ENCODE measurements at places on chromosomes 2 and 18.

- DNase-seq, result no peak
Observed at GRCh38 chr18:12880541-12880910, 3.5 kb downstream of the PTPN2 start.

- DNase-seq, result no peak
Observed at GRCh38 chr2:197964720-197965119, 160.3 kb downstream of the PLCL1 start.

GRCh38 chr18:9546468-9546867, 67.9 kb downstream of the PPP4R1 start:
- DNase-seq, result no peak

DNA sequence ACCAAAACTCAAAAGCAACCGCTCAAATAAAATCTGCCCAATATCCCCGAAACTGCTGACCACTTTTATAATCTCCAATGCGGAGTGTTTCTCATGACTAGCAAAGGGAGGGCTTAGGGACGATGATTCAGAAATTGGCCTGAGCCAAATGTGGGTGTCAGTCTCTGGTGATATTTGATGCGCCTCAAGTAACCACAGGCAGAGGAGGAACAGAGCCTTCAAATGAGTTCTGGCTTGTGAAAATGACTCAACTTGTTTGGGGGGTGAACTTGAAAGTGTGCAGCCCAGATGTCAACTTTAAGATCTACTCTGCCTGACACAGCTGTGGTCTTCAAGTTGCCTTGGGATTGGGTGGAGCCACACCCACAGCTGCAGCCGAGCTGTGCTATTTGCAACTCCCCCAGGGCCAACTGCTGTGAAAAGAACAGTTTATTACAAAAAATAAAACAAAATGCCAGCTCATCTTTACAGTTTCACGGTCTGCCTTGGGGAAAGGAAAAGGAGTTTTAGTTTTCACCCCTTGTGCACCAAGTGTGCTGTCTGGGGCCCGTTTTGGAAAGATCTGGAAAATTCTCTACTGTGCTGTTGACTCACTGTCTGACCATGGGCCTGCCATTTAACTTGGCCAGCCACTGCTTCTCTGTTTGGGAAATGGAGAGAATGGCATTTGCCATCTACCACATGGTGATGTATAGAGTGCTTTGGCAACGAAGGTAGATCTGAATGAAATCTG, 222.1 kb downstream of the MTX2 start:
- DNase-seq, result peak; percentile 78

GRCh38 chr2:48427552-48427951, 102.4 kb upstream of the STON1 start:
- DNase-seq, result peak; percentile 33

DNA sequence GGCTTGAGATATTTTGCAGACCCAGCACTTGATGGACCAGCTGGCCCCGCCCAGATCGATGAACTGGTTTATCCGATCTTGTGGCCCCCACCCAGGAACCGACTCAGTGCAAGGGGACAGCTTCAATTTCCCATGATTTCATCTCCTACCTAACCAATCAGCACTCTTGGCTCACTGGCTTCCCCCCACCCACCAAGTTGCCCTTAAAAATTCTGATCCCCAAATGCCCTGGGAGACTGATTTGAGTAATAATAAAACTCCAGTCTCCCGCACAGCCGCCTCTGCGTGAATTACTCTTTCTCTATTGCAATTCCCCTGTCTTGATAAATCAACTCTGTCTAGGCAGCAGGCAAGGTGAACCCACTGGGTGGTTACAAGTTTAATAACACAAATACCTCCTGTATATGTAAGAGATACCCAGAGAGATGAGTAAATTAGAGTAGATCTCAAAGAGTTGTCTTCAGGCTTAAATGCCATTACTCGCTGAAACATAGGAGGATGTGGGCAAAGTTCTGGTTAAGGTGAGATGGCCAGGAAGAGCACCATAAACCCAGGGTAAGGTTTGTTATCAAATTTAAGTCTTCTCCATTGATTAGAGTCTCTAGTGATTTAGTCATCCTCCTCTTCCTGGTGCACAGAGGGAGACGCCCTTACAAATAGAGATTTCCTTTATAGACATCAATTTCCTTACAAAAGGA, 222.8 kb downstream of the ARL4C start:
- DNase-seq, result no peak

- DNase-seq, result no peak
Observed at GRCh38 chr2:2686222-2686621, 355.1 kb upstream of the MYT1L start.

GRCh38 chr2:128684523-128684922, 365.9 kb upstream of the HS6ST1 start:
- DNase-seq, result no peak

DNA sequence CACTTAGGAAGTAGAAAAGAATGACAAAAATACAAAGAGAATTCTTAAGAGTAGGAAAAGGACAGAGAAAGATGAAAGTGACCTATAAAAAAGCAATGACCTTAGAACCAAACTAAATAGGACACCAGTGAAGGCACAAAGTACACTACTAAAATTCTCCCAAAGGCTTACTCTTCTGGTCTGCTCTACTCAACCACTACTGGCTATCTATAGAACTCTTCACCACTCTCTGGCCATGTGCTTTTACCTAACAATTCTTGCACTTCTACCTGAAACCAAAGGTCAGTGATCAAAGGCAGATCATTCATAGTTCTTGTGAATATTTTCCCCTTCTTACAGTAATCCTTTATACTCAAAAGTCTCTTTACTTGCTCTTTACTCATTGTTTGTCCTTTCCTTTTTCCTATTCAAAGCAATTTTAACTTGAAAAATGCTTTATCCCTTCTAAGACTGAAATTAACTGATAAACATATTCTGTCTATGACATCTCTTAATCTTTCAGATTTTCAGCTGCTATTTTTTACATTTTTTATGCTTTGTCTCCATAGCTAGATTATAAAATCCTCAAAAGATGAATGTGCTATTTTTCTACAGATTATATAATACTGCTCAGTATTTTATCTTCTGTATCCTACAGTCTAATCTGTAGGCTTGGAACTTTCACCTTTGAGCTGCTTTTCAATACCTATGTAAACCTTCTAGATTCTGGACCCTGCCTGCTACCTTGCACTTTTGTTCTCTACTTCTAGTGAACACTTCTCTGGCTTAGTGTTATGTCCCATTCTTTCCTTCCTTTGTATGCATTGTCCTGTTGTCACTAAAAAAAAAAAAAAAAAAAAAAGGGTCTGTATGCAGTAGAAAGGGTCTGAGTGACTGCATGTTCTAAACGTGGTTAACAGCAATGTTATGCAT, 64.6 kb downstream of the NCKAP1 start:
- DNase-seq, result no peak

- DNase-seq, result no peak
Observed at GRCh38 chr2:80473069-80473468, 168.5 kb upstream of the LRRTM1 start.

DNA sequence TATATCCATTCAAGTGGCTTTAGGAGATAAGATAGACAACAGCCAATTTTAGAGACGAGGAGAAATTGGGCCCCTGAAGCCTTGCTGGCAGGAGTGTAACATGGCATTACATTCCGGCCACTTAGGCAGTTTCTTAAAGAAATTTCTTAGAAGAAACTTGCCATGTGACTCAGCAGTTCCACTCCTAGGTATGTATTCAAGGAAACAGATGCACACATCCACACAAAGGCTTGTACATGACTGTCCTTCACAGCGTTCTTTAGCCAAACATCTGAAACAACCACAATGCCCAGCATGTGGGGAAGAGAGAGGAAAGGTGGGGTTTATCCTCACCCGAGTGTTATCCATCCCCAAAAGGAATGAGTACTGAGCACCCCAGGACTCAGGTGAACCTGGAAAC, 107.1 kb downstream of the NFATC1 start:
- no peak for DNase-seq

DNA sequence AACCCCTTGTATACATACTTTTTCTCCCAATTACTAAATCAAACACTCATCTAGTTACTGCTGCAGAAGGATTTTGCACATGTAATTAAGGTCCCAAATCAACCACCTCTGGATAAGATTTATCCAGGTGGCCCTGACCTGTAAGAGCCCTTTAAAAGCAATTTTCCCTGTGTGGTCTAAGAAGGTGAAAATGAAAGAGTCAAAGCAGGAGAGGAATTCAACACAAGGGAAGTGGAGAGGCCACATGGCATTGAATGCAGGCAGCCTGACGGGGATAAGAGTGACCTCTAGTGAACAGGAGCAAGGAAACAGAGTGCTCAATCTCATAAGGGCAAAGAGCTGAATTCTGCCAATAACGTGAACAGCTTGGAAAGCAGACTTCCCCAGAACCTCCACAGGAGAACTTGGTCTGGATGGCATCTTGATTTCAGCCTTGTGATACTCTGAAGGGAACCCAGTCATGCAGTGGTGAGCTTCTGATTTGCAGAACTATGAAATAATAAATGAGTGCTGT, 27.2 kb downstream of the PPP3R1 start:
- DNase-seq, result no peak

DNA sequence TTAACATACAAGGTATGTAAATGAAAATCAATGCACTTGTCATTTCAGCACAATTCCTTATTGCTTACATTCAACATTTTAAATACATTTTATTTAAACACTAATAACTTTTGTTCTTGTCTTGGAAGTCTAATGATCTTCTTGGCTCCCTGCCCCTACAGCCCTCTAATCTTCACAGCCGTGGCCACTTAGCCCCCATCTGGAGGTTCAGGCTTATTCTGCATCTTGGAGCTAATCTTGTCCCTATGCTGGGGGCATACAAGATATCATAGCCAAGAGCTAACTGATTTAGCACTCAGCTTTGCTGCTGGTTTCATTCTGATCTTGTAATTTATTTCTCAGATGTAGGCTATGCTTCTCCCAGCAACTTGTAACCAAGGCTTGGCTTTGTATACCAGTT, 140.8 kb downstream of the TMEFF2 start:
- no peak for DNase-seq

- DNase-seq, result no peak
Observed at GRCh38 chr18:76098674-76099411, 396.2 kb downstream of the ZNF516 start.

DNA sequence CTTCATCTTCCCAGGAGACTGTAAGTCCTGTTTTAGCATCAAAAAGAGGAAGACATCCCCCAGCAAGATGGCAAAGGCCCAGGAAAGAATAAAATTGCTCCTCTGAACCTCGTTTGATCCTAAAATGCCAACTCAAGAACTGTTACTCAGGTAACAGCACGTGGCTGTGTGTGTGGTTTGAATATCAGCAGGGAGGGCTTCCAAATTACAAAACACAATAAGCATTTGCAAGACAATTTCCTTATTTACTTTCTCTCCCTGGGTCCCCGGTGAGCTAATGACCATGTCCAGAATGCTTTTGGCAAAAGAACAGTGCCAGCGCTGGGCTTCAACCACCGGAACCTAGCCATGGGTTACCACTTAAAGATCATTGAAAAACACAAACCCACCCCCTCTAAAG, 163.6 kb downstream of the C1D start:
- no peak for DNase-seq

GRCh38 chr2:130337735-130338325, 4.9 kb upstream of the IMP4 start:
- DNase-seq, result no peak

DNA sequence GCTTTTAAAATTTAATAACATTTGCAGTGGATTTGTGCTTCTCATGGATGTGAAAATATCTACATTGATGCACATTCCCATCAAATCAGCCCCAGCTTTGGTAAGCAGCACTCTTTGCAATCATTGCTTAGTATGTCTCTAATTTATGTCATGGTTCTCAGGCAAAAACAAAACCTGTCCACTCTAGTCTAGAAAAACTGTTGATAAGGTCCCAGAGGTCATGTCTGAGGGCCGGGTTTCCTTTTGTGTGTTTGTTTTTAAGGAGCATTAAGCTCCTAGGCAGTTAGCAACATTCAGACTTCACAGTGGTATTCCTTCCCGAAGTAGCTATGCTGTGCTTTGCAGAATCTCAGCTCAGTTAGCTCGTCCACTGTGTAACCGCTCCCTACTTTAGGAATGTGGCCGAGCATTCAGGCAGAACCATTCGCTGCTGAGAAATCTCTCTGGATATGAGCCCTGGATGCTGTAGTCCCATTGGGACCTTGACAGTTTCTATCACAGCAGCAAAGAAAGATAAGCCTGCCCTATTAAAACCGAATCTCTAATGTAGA, 4.0 kb downstream of the DIPK1C start:
- no peak for DNase-seq

DNA sequence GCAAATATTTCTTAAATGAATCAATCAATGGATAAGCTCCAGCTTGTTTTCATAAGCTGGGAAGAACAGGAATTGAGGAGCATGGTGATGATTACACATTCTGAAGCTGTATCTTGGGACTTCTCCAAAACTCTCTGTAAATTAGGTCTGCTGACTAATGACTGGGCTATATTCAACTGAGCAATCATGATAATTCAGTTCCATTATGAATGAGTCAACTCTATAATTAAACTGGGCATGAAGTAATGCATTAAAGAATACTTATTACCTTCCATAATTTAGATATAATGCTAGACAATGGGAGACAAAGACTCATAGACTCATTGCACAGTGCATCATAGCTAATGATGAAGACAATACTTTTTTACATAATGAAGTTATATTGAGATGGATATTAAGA, 207.4 kb downstream of the CBLN2 start:
- DNase-seq, result no peak

GRCh38 chr2:104402825-104403224, 451.1 kb upstream of the POU3F3 start:
- DNase-seq, result no peak

- no peak for DNase-seq
Observed at GRCh38 chr18:8977166-8977565, 125.3 kb upstream of the NDUFV2 start.

- peak; percentile 18 for DNase-seq
Observed at GRCh38 chr2:224085246-224085645, 46.2 kb upstream of the SERPINE2 start.

DNA sequence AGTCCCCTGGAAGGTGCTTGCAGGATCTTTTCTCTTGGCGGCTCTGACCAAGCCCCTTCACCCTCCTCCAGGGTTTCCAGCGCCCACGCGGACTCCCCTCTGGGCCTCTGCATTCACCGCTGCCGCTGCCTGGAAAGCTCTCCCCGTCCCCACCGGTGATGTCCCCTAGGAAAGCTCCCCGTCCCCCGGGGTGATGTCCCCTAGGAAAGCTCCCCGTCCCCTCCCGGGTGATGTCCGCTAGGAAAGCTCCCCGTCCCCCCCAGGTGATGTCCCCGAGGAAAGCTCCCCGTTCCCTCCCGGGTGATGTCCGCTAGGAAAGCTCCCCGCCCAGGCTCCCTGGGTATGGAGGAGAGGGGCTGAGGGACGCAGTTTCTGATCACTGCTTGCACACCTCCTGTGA, 27.9 kb downstream of the ZAP70 start:
- no peak for DNase-seq

DNA sequence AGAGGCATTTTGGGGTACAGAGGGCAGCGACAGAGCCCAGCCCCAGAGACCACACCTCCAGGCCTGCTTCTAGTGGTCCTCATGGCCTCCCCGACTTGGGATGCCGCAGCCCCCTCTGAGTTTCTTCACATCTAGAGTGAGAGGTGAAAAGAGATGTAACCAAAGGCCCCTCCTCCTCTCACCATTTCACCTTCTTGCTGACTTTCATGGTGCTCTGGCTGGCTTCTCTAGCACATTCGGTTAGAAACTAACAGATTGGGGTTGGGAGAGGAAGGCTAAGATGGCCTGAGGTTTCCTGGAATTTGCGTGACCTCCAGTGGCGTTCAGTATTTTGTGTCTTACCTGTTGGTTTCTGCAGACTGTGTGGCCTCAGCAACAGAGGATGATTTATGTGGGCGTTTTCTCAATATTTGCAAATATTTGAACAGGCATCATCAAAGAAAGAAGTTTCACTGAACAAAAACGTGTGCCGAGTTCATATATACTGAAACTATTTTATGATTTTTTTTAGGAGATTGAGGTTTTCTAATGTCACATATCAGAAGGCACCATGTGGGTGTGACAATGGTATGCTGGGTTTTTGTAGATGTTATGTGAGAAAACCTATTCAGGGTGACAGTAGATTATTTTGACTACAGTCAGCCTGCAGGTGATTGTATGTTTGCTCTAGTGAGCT, 69.9 kb upstream of the BCL2L11 start:
- no peak for DNase-seq

All from PC-9 (cell line).